ENCODE measurements at places on chromosomes 7 and 10. TPM values are rescaled to one million over a fixed set of nuclear protein-coding genes. Genes with fewer than 3 reads are reported as not detected.

DNA sequence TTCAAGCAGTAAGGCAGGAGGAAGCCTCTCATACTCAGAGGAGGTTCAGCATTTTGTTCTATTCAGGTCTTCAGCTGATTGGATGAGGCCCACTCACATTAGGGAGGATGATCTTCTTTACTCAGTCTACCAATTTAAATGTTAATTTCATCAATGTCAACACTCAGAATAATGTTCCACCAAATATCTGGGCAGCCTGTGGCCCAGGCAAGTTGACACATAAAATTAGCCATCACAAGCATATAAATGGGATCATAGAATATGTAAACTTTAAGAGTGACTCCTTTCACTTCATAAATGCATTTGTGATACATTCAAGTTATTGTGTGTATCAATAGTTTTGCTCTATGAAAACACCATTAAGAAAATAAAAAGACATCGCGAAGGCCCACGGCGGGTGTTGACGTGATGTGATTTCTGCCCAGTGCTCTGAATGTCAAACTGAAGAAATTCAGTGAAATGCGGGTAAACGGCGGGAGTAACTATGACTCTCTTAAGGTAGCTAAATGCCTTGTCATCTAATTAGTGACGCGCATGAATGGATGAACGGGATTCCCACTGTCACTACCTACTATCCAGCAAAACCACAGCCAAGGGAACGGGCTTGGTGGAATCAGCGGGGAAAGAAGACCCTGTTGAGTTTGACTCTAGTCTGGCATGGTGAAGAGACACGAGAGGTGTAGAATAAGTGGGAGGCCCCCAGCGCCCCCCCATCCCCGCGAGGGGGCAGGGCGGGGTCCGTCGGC, 536.1 kb upstream of the AUTS2 start:
- no peaks in the 10 kb centered on the region for H3K4me1 ChIP-seq
- no peak overlapping the region for H3K27ac ChIP-seq
- DNase-seq, result no peak
- no peaks in the 10 kb centered on the region for H3K27me3 ChIP-seq

- peaks cover 3% of the 10 kb centered on the region for H3K27me3 ChIP-seq
- no peak overlapping the region for H3K4me3 ChIP-seq
- H3K36me3 ChIP-seq, result no peaks in the 10 kb centered on the region
- no peaks in the 10 kb centered on the region for H3K4me1 ChIP-seq
Observed at GRCh38 chr7:14717816-14718215, 184.7 kb downstream of the DGKB start.

DNA sequence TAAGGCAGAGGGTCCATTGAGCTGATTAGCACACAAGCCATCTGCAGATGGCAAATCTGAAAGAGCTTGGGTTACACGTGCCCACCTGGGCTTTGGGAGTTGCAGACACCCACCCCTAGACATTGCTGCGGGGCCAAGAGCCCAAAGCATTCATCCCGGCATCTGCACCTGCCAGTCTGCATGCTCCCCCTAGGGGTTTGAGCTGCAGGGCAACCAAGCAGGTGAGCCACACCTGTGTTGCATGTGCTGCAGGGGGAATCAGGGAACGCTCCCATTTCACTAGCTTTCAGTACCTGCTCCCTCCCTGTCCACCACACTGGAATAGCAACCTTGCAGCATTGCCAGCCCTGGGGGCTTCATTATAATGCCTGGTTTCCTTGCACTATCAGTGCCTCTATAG, 21.1 kb downstream of the C7orf33 start:
- DNase-seq, result no peak
- H3K27ac ChIP-seq, result no peak overlapping the region
- H3K4me1 ChIP-seq, result no peaks in the 10 kb centered on the region
- H3K36me3 ChIP-seq, result no peaks in the 10 kb centered on the region
- H3K4me3 ChIP-seq, result no peak overlapping the region

DNA sequence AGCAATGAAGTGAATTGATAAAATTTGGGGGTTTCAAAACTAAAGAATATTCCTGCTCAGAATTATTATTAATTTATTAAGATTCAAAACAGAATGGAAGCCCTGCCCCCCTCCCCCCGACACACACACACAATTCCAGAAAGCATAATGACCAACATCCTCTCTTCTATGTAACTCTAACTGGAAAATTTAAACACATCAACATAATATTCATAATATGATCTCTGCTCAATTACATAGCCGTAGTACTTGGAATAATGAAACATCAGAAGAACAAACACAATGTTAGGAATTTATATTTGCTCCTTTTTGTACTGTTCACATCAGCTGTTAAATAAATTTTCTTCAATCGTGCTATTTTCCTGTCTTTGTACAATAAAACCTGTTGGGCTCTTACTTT, 20.8 kb downstream of the PCLO start:
- H3K36me3 ChIP-seq, result no peaks in the 10 kb centered on the region
- no peak for DNase-seq
- no peaks in the 10 kb centered on the region for H3K27me3 ChIP-seq

- H3K27ac ChIP-seq, result peak overlapping the region; percentile 63
- DNase-seq, result peak; percentile 51
- H3K4me3 ChIP-seq, result no peak overlapping the region
- H3K36me3 ChIP-seq, result no peaks in the 10 kb centered on the region
- no peaks in the 10 kb centered on the region for H3K27me3 ChIP-seq
Observed at GRCh38 chr7:107924841-107925504, 34.0 kb downstream of the DLD start.

DNA sequence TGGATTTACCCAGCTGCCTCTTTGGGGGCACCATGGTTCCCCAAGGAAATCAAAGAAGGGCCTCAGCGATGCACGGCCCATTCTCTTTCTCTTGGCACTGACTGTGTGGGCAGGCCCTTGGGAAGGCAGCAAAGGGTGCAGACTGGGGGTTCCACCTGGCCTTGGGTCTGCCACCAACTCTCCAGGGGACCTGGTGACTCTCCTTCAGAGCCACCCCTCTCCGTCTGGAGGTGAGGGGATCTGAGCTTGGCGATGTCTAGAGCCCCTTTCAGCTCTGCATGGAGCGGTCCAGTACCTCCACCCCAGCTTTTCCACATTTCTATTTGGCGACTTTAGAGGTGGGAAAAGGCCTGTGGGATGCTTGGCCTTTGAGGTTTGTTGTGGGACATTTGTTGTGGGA, 69.1 kb downstream of the C10orf120 start:
- H3K4me1 ChIP-seq, result no peaks in the 10 kb centered on the region
- H3K36me3 ChIP-seq, result no peaks in the 10 kb centered on the region
- H3K27me3 ChIP-seq, result no peaks in the 10 kb centered on the region

The PAPOLB gene
- polyA plus RNA-seq, result not detected

GRCh38 chr10:77361831-77362230, 275.8 kb downstream of the KCNMA1 start:
- no peaks in the 10 kb centered on the region for H3K4me1 ChIP-seq
- no peaks in the 10 kb centered on the region for H3K36me3 ChIP-seq
- H3K4me3 ChIP-seq, result no peak overlapping the region
- H3K27me3 ChIP-seq, result no peaks in the 10 kb centered on the region

- no peak overlapping the region for H3K4me3 ChIP-seq
- no peaks in the 10 kb centered on the region for H3K27me3 ChIP-seq
- DNase-seq, result no peak
- H3K4me1 ChIP-seq, result no peaks in the 10 kb centered on the region
Observed at GRCh38 chr7:47405286-47405904, 176.5 kb downstream of the TNS3 start.

All from GM12878 (cell line).